ENCODE measurements at places on chromosomes 1 and 21.

DNA sequence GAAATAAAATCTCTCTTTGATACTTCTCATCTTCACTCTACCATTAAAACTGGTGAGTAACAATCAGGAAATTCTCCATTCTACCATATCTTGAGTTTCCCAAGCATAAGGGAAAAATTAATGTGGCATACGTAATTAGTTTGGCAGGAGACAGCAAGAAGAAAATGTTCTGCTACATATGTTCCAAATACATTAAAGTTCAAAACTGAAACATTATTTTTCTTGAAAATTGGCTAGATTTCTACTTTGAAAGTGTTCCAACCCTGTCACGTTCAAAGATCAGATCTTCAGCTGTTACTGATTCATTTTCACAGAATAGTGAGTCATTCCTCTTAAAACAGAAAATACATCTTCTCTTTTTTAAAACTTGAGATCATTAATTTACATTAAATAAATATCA lies 48.5 kb downstream of the PIGK start:
- DNase-seq, result peak; percentile 28

DNA sequence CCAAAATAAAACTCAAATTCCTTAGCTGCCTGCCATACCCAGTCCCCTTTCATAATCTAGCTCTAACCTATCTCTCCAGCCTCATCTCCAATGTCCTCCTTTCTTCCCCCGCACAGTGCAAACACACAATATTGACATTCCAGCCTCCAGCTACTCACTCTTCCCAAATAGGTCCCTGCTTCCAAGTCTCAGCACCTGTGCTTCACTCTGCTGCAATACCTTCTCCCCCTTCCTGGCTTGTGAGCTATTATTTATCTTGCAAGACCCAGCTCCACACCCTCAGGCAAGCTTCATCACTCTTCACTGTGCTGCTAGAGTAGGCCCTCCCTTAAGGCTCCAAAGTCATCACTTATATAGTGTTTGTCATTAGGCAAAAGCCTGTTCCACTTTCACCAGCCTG lies 9.7 kb downstream of the PLPP3 start:
- DNase-seq, result no peak

DNA sequence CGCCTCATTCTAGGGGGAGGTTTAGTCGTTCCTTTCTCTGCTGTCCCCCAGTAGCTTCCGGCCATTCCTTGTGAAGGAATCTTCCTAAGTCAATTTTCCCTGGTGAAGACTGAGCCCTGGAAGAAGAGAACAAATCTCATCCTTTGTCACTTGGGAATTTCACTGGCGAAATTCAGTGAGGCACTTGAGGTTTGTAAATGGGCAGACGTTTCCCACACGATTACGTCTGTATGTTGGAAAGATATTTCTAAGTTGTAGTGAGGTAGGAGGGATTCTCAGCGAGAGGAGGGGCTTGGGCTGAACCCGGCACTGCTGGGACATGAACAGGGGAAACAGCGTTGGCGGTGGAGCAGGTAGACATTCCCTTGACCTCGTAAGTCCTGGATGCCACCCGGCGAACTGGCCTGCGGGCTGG lies 47.2 kb downstream of the GALNT2 start:
- no peak for DNase-seq

DNA sequence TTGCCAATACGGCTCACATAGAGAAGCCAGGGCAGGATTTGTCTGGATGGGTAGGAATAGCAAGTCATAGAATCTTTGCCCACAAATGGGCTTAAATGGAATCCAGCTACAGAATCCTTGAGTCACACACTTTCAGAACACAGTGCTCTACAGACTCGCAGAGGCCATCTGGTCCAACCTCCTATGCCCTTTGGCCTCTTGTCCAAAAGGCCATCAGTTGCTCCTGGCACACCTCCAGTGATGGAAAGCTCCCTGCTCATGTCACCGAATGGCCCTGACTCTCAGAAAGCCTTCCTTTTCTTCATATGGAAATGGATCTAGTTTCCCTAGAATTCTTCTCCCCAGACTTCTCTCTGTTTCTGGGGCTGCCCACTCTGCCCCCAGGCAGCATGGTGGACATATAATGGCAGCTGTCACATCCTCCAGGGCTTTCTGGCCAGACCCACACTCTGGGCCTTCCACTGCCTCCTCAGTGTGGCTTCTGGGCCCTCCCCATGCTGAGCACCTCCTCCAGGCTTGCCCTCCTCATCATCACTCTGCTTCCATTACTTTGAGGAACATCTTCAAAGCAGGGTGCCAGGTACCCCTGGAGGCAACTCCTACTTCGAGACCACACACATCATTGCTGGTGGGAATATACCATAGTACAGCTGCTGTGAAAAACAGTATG lies 33.6 kb upstream of the TRABD2B start:
- no peak for DNase-seq

- no peak for DNase-seq
These were observed at the start of gene TFF1 for GRCh38 chr21:42366292-42367010. Gene TFF1, minus strand, starts transcription at chr21:42366535. Its CDS starts 40 bp downstream, at chr21:42366495.

DNA sequence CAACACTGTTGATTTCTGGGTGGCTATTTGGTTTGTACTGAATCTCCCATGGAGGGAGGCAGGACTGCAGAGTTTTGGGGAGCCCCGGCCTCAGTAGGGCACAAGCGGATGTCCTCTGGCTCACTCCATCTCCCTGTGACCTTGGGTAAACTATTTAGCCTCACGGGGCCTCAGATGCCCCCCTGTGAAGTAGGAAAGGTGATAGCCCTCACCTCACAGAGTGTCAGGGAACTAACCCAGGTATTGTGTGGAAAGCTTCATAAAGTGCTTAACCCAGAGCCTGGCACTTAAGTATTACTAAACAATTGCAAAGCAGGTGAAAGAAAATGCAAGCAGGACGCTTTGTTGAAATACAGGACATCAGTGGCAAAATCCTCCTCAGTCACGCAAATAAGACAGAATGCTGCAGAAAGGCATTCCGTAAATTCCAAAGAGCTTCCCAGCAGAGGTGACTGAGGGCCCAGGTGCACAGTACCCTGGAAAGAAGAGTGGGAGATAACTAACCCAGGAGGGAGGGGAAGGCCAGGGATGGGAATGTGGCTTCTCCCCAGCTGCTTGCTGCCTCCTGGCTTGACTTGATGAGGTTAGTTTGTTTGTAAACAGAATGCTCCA lies 436.3 kb downstream of the PRDM2 start:
- no peak for DNase-seq

DNA sequence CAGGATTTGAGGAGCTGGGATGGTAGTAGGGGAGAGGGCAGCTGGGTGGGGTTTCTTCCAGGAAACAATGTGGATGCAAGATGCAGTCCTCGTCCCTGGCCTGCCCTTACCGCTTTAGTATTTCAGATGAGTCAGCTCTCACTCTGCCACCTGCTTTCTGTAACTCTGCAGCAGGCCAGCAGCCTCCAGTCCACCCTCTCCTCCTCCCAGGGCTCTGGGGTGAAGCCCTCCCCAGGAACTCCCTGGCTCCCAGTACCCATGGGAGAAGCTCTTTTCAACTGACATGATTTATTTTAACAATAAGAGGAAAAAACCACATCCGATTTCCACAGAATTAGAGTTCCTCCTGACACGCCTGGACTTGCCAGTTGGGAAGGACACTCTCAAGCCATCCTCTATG lies 39.0 kb upstream of the IL20 start:
- DNase-seq, result no peak

DNA sequence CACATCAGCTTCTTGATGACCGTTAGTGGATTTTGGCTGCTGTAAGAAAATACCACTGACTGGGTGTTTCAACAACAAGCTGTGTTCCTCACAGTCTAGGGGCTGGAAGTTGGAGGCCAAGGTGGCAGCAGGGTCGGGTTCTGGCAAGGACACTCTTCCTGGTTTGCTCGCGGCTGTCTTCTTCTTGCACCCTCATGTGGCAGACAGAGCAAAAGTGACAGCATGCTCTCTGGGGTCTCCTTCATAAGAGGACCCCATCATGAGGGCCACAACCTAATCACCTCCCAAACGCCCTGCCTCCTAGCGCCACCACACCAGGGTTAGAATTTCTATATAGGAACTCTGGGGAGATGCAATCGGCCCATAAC lies 18.6 kb upstream of the TSPEAR start:
- DNase-seq, result no peak

DNA sequence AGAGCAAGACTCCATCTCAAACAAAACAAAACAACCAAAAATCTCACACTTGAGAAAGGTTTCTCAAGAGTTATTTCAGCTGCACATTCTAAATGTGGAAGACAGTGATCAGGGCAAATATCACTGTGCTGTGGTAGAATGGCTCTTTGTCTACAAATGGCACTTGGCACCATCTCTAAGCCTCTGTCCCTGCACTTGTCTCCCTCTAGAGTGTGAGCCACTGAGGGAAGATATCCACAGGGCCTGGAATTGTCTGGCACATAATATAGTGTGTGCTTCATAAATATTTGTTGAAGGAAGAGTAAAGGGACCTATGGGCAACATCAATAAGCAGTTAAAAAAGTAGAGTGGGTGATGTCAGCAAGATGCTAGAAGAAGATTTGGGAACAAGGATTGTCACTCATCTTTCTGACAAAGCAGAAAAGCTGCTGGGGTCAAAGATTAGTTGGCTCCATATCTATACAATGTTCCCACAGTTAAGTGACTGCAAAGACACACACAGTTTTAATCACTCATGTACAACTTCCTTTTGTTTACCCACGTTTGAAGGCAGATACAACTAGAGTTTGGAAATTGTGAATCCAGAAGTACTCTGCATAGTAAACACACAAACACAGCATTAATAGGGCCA lies 19.1 kb downstream of the CD101 start:
- no peak for DNase-seq

- DNase-seq, result no peak
These were observed 323.3 kb upstream of the NR5A2 start for GRCh38 chr1:199704231-199704630.

- no peak for DNase-seq
These were observed 68.8 kb upstream of the ST6GALNAC3 start for GRCh38 chr1:76005765-76006164.

GRCh38 chr1:38740487-38740886 lies 119.1 kb downstream of the RRAGC start:
- DNase-seq, result peak; percentile 6

DNA sequence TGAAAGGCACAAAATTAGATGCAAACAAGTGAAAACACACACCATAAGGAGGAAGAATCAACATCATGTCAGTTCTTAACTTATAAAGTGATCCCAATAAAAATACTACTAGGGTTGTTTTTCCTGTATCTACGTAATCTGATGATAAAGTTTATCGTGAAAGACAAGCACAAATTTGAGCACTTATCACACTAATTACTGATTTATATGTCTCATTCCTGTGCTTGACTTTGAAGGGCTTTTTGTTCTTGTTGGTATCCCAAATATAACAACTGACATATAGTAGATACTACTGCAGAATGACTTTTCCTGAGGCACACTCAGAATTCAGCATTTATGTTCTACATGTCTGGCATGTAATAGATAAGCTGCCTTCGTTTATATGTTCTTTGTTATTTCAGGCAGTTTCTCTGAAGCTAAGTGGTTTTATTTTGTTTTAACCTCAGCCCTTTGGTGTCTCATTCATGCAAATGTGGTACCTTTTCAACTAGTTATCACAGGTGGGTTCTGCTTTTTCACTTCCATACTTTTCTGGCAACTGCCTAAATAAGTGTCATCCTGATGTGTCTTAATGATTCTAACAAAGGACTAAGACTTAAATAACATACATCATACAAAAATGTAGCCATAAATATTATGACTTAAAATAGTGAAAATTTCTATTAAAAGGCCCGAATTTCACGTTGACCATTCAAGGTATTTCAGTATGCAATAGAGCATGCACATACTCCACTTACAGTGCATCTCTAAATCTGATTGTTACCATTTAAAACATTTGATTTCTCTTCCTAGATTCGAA lies 73.2 kb downstream of the LRRC8C start:
- no peak for DNase-seq

- DNase-seq, result peak; percentile 70
These were observed 256.3 kb upstream of the IRF2BP2 start for GRCh38 chr1:234866007-234866866.

- DNase-seq, result peak; percentile 2
These were observed 103.3 kb upstream of the DEPDC1 start for GRCh38 chr1:68600049-68600661.

DNA sequence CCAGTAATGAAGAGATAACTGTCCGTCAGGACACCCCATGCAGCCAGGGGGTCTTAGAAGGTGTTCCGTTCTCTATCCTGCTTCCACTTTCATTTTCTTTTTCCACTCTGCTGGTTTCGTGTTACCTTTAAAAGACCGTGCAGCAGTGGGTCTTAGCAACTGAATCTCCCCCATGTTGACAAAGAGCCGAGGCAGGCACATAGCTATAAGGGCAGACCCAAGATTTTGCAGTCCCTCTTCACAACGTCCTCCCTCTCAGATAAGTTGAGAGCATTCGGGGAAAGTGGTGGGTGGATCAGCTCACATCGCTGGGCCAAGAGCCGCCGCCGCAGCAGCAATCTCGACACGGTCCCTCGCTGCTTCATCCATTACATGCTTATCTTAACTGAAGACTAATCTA lies 355.5 kb downstream of the LMO4 start:
- no peak for DNase-seq

DNA sequence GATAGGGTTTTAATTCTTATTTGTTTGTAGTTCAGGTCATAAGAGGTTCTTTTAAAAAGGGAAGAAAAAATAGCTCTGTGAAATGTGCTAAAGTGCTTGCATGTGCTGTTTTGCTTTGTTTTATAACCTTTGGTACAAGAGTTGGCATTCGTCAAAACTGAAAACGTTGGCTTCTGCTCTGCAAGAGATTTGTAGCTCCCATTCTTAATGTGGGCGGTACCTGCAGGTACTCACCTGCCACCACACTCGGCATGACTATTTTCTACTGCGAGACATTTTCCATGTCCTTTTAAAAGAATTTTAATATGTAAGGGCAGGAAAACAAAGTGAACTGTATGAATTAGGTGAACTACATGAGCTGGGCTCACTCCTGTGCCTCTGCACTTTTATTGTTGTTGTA lies 92.6 kb downstream of the ADARB1 start:
- DNase-seq, result no peak

All from non-pigmented ciliary epithelial cell (primary cell).